Transverse colon (tissue), 4 donors: ENCODE measurements at places on chromosomes 5 and 9.

DNA sequence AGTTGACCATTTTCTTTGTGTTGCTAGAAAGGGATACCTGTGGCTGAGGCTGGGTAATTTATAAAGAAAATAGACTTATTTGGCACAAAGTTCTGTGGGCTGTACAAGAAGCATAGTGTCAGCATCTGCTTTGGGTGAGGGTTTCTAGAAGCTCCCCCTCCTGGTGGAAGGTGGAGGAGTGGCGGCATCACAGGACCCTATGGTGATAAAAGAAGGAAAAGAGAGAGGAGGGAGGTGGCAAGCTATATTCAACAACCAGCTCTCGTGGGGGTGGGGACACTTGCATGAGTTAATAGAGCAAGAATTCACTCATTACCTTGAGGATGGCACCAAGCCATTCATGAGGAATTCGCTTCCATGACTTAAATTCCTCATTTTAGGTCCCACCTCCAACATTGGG lies 2041.4 kb upstream of the CDH9 start:
- DNase-seq, result no peak

- DNase-seq, result peak; percentile 53
Measured at GRCh38 chr9:92965061-92965758, 17.9 kb downstream of the FGD3 start.

GRCh38 chr9:108603141-108603540 lies 252.6 kb downstream of the ACTL7B start:
- DNase-seq, result no peak

DNA sequence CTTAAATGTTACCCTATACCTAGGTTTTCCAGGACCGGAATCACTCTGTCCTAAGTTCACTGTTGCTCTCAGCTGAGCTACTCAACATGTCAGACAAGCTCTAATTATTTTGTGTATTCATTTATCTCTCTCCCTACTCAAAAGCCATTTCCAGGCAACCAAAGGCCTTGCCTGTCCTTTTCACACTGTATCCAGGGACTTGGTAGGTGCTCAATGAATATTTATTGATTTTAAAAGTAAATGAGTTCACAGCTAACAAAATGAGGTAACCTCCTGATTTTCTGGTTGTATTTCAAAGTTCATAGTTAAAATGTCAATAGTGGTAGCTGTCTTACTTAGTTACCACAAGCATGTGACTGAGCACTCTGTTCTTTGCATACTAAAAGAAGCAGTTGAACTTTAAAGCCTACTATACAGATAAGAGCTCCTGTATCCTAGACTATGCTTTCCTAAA lies 522.2 kb downstream of the ACTL7B start:
- no peak for DNase-seq

- no peak for DNase-seq
Measured at GRCh38 chr5:67164856-67165525, 31.6 kb downstream of the CD180 start.

DNA sequence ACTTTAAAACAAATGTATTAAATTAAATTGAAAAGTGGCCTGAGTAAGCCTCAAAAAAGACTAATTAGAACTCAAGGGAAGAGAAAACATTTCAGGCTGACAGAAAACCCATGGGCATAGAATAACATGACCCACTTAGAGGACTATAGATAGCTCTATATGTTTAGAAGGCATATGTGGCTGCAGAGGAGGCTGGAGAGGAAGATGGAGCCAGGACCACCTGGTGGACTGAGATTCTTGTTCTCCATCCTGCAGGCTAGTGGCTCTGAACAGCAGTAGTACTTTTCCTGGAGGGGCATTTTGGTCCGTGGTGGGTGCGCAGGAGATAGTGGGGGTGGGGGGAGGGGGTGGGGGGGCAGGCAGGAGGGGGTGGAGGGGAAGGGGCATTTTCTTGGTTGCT lies 10.3 kb upstream of the NPR2 start:
- DNase-seq, result no peak

- peak; percentile 85 for DNase-seq
Measured at GRCh38 chr5:139637438-139638089, 10.6 kb upstream of the CXXC5 start.

- no peak for DNase-seq
Measured at GRCh38 chr9:7892975-7893374, 93.4 kb upstream of the DMAC1 start.

DNA sequence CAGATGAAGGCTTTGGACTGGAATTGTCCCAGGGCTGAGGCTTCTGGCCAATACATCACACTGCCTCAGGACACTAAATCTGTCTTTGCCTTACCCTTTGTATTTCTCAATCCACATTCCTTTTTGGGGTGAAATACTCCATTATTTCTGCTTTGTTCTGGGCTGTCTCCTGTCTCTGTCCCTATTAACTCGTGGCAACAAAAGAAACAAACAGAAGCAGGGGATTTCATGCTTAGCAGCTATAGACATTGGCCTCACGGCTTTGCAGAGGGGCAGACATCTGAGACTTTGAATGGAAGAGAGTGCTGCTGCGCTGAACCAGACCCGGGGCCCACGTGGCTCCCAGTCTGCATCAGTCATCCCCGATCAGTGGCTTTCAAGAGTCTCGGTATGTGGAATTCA lies 129.7 kb downstream of the ARL15 start:
- no peak for DNase-seq

GRCh38 chr5:165892383-165892782 lies 2387.0 kb downstream of the MAT2B start:
- DNase-seq, result no peak
